GM20000 (cell line): ENCODE measurements at places on chromosomes 11 and 22.

- no peak for DNase-seq
Observed at GRCh38 chr11:24779791-24780190, 282.9 kb downstream of the LUZP2 start.

GRCh38 chr22:22506736-22507135 lies 1.8 kb downstream of the ZNF280B start:
- no peak for DNase-seq

DNA sequence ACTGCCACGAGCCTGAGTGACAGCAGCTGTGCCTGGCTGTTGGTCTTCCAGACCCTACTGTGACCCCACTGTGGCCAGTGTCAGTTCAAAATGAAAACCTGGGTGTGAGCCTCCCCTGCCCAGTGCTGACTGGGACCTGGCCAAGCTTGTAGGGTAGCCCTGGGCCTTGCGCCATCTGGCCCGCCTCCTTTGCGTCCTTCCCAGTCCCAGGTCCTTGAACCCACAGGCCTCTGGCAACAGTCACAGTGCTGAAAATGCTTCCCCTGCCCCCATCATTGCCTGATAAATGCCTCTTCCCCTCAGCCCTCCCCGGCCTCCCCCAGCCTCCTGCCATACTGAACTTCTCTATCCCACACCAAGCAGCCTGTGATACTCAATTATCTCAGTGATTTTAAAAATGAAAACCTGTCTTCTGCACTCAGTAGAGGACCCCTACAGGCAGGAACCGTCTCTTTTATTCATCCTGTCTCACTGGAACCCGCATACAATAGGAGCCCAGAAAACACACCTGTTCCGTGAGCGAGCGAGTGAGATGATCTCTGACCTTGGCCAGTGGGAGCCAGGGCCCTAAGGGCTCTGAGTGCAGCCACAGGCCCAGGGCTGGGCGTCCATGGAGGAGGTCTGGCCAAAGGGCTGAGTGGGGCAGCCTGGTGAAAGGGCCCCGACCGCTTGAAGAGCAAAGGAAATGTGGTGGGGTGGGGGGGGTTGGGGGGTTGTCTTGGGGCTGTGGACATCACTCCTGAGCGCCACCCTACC lies 49.7 kb upstream of the TTLL12 start:
- no peak for DNase-seq

DNA sequence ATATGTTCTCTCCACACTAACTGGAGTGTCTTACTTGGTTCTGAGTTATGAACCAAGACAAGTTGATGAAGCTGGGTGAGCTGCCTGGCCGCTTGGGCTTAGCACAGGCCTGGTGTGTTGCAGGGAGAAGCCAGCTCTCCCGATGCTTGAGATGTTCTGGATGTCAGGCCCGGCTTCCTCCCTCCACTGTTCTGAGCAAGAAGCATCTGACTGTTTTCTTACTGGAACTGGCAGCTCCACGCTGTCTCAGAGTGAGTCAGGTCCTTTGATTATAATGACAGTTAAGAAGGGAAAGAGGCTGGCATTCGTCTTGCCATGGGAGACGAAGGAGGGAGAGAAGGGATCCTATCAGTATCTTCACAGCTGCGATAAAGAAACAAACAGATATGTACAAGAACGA lies 46.5 kb upstream of the CRTAM start:
- no peak for DNase-seq
